ENCODE measurements at places on chromosomes 3 and 15.

- no peak for DNase-seq
These were observed 119.5 kb downstream of the TMCC1 start for GRCh38 chr3:129773691-129774663.

GRCh38 chr15:86863226-86863915 is 783.7 kb downstream of the AGBL1 start:
- no peak for DNase-seq

DNA sequence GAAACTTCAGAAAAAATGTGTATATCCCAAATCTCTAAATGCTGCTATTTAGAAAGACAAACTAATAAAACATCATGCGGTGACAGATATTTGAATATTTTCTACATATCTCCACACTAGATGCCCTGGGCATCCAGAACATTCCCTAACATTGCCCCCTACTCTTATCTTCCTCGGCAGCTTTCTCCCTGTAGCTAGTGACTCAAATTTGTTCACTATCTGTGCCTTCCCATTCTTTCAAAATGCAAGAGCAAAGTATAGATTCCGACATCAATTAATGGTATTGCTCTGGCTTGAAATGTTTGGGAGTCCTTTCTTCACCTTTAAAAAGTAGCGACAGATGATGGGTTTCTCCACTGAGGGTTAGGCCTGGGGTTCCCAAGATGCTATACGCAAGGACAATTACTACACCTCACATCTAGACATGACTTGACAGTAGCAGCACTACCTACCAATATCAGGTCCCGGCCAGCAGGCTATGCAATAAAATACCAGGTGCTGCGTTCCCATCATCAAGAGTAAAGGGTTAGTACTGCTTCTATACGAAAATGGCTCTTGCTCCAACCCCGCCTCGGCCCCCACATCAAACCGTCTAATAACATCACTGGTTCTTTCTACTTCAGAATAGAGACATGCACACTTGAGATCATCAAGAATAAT is 631 bp downstream of the UBR1 start:
- peak; percentile 20 for DNase-seq

DNA sequence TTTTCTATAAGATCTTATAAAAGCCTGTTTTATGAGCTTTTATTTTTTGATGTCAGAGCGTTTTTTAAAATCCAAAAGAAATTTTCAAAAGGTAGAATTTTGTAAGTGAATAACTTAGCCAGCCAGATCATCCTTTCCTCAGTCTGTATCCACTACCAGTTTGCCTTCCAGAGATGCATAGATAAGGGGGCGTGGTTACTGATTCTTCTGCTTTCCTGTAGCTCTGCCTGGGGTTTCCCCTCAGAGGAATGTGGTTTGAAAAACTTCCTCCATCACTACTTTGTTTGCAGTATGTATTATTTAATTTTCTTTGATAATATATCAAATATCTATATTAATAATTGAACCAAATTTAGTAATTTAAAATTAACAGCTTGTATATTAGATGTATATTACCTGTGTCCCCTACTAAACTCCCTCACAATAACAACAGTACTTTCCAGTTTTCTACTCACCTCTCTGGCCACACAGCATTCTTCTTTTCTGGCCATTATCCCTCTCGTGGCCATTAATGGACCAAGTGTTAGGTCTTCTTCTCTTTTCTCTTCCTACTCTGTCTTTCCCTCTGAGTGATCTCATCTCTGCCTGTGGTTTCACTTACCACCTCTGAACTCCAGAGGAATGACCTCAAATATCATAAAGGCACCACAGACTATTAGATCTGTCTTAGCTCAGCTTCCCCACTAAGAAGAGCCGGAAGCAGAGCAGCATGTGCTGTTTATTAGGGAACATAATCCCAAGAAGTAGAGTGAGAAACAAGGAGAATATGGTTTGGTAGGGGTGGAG is 239.7 kb downstream of the UBE2E2 start:
- DNase-seq = peak; percentile 16

DNA sequence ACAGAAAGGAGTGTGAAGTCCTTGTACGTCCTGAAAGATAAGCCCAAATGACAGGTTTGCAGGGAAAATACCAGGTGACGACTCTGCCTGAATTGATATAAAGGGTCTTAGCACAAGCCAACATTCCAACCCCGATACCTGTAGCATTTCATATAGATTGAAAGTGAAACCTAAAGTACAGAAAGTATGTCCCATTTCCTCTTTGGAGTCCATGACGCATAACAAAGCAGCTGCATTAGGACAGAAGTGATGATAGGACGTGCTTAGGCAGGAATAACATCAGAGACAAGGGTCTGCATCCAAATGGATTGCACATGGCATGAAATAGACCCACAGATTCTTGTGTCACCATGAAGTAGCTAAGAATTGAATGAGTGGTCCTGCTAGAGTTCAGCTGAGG is 187.0 kb upstream of the ROBO1 start:
- DNase-seq = no peak

- no peak for DNase-seq
These were observed 4.8 kb upstream of the FBXW12 start for GRCh38 chr3:48367201-48367600.
